Tibial nerve (tissue), 4 donors: ENCODE measurements at places on chromosomes 16 and 17. TPM values are rescaled to one million over a fixed set of nuclear protein-coding genes. Genes with fewer than 3 reads are reported as not detected.

The ITPRIPL2 gene
- total RNA-seq, result 68.7 TPM

The C16orf74 gene
- 2.5 TPM for total RNA-seq

- H3K27ac ChIP-seq, result no peak overlapping the region
- no peak for DNase-seq
- peaks cover 22% of the 10 kb centered on the region for H3K4me1 ChIP-seq
- no peak overlapping the region for H3K4me3 ChIP-seq
- H3K27me3 ChIP-seq, result no peaks in the 10 kb centered on the region
Measured at GRCh38 chr17:78940708-78941107, 15.5 kb upstream of the TIMP2 start.

- H3K27ac ChIP-seq, result peak overlapping the region; percentile 84
- peaks cover 9% of the 10 kb centered on the region for H3K4me1 ChIP-seq
- H3K36me3 ChIP-seq, result no peaks in the 10 kb centered on the region
Measured at GRCh38 chr17:17849845-17850373, 13.1 kb upstream of the SREBF1 start.

DNA sequence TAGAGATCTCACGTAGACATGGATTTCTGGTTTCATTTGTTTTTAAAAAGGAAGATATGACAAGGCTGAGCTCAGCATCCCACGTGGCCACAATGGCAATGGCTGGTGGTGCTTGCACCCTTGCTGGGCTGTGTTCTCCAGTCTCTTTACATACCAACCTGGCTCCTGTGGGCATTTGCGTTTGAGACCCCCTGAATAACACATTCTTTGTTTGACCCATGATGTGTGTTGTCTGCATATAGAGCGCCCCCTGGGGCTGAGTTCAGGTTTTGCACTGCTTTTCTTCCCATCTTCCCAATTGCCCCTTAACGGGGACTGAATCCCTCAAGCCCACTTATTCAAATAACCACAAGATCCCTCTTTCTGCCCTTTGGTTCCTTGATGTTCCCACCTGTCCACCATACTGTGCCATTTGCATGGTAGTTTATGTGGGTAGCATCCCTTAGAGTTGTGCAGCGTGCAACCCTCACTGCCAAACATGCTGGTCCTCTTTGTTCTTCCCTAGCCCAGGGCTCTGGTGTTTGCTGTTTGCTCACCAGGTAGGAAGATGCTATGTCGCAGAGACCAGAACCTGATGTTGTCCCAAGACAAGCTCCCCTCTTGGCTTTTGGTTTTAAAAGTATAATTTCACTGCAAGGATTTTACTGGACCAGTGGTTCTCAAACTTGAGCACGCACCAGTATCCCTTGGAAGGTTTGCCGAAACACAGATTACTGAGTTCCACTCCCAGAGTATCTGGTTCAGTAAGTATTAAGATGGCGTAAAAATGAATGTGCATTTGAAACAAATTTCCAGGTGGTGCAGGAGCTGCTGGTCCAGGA, 38.5 kb upstream of the NKD1 start:
- no peak for DNase-seq
- no peak overlapping the region for H3K4me3 ChIP-seq

DNA sequence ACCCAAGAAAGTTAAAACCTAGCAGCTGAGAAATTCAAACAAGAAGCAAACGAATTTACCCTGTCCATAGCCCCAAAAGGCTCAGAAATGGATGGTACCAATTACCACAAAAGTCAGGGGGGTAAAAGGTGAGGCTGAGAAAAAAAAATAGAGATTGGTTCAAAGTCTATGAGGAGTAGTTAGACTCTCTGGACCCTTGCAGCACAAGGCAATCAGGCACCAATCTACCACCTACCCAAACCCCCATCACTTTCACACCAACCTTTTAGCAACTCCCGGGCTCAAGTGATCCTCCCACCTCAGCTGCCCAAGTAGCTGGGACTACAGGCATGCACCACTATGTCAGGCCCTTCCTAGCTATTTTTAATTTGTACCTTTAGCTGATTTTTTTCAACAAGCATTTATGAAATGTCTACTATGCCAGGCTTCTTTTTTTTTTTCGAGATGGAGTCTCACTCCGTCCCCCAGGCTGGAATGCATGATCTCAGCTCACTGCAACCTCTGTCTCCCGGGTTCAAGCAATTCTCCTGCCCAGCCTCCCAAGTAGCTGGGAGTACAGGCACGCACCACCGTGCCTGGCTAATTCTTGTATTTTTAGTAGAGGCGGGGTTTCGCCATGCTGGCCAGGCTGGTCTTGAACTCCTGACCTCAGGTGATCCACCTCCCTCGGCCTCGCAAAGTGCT, 40.8 kb downstream of the USP32 start:
- H3K36me3 ChIP-seq, result no peaks in the 10 kb centered on the region
- no peak for DNase-seq
- H3K27me3 ChIP-seq, result no peaks in the 10 kb centered on the region
- H3K4me3 ChIP-seq, result no peak overlapping the region

DNA sequence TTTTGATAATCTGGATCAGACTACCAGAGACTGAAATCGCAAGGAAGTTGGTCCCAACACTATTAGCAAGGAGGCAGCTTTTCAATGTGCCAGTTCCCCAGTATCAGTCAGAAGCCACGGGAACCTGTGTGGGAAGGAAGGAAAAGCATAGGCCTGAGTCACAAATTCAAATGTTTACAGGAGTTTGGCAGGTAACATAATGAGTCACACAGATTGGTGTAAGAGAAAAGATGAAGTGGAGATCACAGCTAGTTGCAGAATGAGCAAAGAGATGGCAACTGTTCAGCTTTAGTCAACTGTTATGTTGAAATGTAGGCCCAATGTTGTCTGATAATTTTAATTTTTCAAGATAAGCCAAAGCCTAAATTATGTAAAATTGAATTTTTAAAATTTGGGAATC, 28.1 kb upstream of the ITGA2B start:
- H3K4me3 ChIP-seq, result no peak overlapping the region
- H3K27me3 ChIP-seq, result no peaks in the 10 kb centered on the region
- no peaks in the 10 kb centered on the region for H3K36me3 ChIP-seq

DNA sequence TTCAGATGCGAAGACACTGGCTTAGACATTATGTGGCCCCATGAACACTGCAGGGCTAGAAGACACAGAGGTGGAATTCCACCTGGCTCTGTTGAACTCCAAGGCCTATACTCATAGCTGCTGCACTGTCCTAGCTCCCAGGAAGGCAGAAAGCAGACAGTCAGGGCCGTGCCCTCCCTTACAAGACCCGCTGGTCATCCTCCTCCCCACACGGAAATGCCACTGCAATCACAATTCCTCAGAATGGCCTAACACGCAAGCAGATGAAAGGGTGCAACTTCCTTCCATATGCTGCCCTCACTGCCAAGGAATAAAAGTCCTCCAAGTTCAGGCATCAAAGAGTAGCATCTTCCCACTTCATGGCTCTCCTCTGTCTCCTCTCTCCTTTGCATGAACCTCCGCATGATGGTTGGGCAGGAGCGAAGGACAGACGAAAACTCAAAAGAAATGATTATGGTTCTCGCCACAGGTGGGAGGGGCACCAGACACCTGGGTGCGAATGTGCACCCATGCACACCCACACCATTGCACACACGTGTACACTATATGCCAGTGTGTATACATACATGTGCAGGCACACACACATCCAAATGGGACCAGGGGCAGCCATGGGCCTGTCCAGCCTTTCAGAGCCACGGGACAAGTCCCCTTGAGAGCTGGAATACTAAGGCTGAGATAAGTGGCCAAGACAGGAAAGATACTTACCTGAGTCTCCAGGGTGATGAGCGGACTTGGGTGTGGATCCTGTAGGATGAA, 113.3 kb downstream of the XYLT1 start:
- H3K27me3 ChIP-seq, result no peaks in the 10 kb centered on the region
- DNase-seq, result no peak
- no peak overlapping the region for H3K27ac ChIP-seq
- H3K4me1 ChIP-seq, result peaks cover 23% of the 10 kb centered on the region
- no peaks in the 10 kb centered on the region for H3K36me3 ChIP-seq

The TEX14 gene
- total RNA-seq, result 0.21 TPM

The PTRH2 gene
- total RNA-seq, result 35.3 TPM

DNA sequence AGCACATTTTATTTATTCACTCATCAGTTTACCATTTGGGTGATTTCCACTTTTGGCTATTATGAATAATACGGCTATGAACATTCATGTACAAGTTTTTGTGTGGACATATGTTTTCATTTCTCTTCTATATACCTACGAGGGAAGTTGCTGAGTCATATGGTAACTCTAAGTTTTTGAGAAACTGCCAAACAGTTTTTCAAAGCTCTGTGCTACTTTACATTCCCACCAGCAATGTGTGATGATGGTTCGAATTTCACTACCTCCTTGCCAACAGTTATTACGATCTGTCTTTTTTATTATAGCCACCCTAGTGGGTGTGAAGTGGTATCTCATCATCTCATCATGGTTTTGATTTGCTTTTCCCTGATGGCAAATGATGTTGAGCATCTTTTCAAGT, 63.7 kb upstream of the MRTFB start:
- H3K4me1 ChIP-seq, result no peaks in the 10 kb centered on the region
- no peak overlapping the region for H3K4me3 ChIP-seq
- no peaks in the 10 kb centered on the region for H3K36me3 ChIP-seq
- DNase-seq, result no peak
